Fibroblast of upper back skin (primary cell): ENCODE measurements at places on chromosomes 6 and 20.
A peak's percentile ranks its signal among the peaks of the same experiment; 100 is the strongest.

GRCh38 chr20:55394592-55394991 lies 610.7 kb downstream of the CBLN4 start:
- peak; percentile 12 for DNase-seq

GRCh38 chr20:38081575-38081974 lies 48.0 kb downstream of the RPRD1B start:
- no peak for DNase-seq

GRCh38 chr6:26502165-26502564 lies 2.1 kb downstream of the BTN1A1 start:
- no peak for DNase-seq

GRCh38 chr6:127516662-127517273 lies 2.4 kb downstream of the MTCL3 start:
- DNase-seq = peak; percentile 57

- DNase-seq = no peak
Observed at GRCh38 chr20:17961587-17961940, 7.0 kb downstream of the SNX5 start.

- DNase-seq = no peak
Observed at GRCh38 chr20:56316483-56316882, 42.3 kb upstream of the FAM210B start.

DNA sequence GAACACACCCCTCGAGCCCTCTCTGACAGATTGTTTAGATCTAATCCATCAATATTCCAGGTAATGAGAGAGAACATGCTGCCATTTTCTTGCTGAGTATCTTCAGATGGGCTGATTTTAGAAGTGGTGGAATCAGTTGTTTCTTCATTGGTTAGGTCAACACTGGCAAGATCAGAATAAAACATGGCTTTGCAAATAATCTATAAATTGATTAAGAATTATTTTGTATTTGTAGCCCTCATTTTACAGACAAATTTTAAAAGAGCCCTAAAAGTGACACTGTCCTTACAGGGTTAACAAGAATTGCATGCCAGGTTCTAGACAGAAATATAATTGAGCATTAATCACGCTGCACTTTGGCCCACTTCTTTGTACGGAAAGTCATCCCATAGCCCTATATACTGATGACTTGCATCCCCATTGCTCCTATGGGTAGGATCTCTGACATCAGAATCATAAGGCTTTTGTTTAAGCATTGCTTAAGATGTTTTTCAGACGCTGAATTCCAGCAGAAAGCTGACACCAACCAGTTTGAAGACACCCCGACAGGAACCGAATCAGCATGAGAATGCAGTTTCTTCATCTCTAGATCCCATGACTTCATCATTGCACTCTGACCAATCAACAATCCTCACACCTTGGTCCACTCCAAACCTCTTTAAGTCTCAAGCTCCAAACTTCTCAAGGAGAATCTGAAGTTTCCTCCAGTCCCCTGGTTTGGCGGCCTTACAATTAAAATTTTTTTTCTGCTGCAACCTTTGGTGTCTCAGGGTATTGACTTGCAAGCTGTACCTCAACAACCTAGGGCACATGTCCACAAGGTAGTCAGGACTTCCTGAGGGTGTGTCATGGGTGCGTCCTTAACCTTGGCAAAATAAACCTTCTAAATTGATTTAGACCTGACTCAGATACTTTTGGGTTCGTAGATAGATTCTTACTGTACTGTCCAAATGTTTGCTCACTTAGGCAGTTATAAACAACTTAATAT lies 7.8 kb downstream of the TDP2 start:
- DNase-seq = peak; percentile 13
